Uterus (tissue), 4 donors: ENCODE measurements at places on chromosomes 2 and 18.

- H3K36me3 ChIP-seq, result no peaks in the 10 kb centered on the region
- H3K4me1 ChIP-seq, result peaks cover 6% of the 10 kb centered on the region
- H3K27ac ChIP-seq, result peak overlapping the region; percentile 73
- H3K27me3 ChIP-seq, result no peaks in the 10 kb centered on the region
- DNase-seq, result no peak
Observed at GRCh38 chr2:98823196-98824170, 92.6 kb upstream of the MGAT4A start.

DNA sequence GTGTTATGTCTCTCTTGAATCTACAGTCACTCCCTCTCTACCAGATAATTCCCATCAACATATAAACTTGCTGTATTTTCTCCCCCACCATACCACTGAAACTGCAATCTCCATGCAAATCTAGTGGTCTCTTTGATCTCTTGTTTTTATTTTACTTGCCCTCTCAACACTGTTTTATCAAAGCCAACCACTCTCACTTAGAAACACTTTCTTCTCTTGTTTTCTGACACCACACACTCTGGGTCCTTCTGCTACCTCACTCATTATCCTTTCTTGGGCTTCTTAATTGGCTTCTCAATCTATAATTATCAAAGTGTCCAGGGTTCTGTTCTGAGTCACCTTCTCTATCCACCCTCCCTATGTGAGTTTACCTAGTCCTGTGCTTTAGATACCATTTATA is 2.0 kb upstream of the MCFD2 start:
- no peaks in the 10 kb centered on the region for H3K4me1 ChIP-seq
- no peak overlapping the region for H3K27ac ChIP-seq
- H3K4me3 ChIP-seq, result no peak overlapping the region
- no peaks in the 10 kb centered on the region for H3K27me3 ChIP-seq

DNA sequence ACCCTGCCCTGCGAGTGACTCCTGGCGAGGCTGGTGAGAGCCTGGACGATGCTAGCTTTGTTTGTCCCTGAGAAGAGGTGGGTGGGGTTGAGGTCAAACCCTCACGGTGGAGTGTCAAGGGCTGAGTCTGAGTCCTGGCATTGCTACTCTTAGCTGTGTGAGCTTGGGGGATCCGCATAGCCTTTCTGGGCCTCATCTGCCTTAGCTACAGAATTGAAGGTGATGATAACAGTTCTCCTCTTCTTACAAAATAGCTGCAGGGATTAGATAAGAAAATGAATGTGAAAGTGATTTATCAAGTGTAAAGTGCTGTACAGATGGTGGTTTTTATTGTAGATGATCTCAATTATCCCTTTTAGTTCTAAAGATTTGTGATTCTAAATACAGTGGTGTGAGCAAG is 144.6 kb downstream of the LPIN1 start:
- H3K36me3 ChIP-seq, result no peaks in the 10 kb centered on the region
- H3K4me1 ChIP-seq, result no peaks in the 10 kb centered on the region
- H3K27ac ChIP-seq, result no peak overlapping the region
- H3K4me3 ChIP-seq, result no peak overlapping the region

DNA sequence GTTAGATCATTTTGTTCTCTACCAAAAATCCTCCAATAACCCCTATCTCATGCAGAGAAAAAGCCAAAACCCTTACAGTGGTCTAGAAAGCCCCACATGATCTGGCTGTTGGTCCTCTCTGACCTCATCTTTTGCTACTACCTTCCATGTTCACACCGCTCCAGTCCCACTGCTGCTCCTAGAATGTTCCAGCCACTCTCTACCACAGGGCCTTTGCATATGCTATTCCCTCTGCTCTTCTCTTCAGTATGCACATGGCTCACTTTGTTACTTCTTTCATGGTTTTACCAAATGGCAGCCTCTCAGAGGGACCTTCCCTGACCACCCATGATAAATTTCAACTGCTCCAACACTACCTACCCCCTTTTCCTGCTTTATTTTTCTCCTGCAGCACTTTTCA is 193.5 kb upstream of the CCDC150 start:
- DNase-seq, result no peak
- H3K4me1 ChIP-seq, result no peaks in the 10 kb centered on the region
- no peaks in the 10 kb centered on the region for H3K27me3 ChIP-seq

GRCh38 chr18:77144046-77144445 is 11.5 kb upstream of the MBP start:
- H3K36me3 ChIP-seq, result no peaks in the 10 kb centered on the region
- H3K4me3 ChIP-seq, result no peak overlapping the region
- no peaks in the 10 kb centered on the region for H3K4me1 ChIP-seq
- no peaks in the 10 kb centered on the region for H3K27me3 ChIP-seq
- no peak overlapping the region for H3K27ac ChIP-seq

- no peak for DNase-seq
- no peaks in the 10 kb centered on the region for H3K27me3 ChIP-seq
- H3K27ac ChIP-seq, result no peak overlapping the region
Observed at GRCh38 chr2:191369034-191369433, 123.8 kb downstream of the MYO1B start.

- H3K36me3 ChIP-seq, result no peaks in the 10 kb centered on the region
- H3K27me3 ChIP-seq, result no peaks in the 10 kb centered on the region
- no peak overlapping the region for H3K4me3 ChIP-seq
Observed at GRCh38 chr18:1392046-1392445, 487.4 kb downstream of the ADCYAP1 start.

DNA sequence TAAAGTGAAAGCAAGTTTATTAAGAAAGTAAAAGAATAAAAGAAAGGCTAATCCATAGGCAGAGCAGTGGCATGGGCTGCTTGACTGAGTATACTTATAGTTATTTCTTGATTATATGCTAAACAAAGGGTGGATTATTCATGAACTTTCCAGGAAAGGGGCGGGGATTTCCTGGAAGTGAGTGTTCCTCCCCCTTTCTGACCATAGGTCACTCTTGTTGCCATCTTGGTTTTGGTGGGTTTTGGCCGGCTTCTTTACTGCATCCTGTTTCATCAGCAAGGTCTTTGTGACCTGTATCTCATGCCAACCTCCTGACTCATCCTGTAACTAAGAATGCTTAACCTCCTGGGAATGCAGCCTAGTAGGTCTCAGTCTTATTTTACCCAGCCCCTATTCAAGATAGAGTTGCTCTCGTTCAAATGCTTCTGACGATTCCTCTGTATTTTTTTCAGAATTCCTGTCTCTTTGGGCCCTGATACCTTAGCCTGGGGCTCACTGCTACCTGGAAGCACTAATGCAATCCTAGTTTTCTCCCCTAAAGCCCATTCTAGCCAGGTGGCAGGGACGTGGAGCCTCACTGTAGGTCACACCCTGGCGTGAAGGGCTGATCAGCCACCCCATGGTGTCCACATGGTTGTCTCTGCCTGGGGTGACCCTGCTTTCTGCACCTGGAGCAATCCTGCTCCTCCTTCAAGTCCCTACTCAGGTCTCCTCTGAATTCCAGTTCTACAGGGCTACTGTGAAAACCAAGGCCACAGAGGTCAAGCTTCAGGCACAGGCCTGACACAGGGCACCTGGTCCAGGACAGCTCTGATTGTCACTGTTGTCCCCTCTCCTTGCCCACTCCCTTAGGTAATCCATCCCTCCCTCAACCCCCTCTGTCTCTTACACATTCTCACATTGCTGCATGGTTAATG is 6.0 kb upstream of the SLC35F6 start:
- DNase-seq, result peak; percentile 74
- H3K4me3 ChIP-seq, result no peak overlapping the region
- H3K4me1 ChIP-seq, result peaks cover 5% of the 10 kb centered on the region
- H3K36me3 ChIP-seq, result no peaks in the 10 kb centered on the region
- peak overlapping the region; percentile 72 for H3K27ac ChIP-seq

- H3K4me3 ChIP-seq, result no peak overlapping the region
- H3K27me3 ChIP-seq, result no peaks in the 10 kb centered on the region
- no peak overlapping the region for H3K27ac ChIP-seq
- H3K4me1 ChIP-seq, result no peaks in the 10 kb centered on the region
- H3K36me3 ChIP-seq, result no peaks in the 10 kb centered on the region
Observed at GRCh38 chr2:216474925-216475670, 23.5 kb upstream of the RPL37A start.

- H3K4me1 ChIP-seq, result no peaks in the 10 kb centered on the region
- no peak overlapping the region for H3K4me3 ChIP-seq
- DNase-seq, result no peak
- H3K27me3 ChIP-seq, result no peaks in the 10 kb centered on the region
- H3K36me3 ChIP-seq, result no peaks in the 10 kb centered on the region
- H3K27ac ChIP-seq, result no peak overlapping the region
Observed at GRCh38 chr2:232287316-232287715, 91.2 kb upstream of the ALPP start.

DNA sequence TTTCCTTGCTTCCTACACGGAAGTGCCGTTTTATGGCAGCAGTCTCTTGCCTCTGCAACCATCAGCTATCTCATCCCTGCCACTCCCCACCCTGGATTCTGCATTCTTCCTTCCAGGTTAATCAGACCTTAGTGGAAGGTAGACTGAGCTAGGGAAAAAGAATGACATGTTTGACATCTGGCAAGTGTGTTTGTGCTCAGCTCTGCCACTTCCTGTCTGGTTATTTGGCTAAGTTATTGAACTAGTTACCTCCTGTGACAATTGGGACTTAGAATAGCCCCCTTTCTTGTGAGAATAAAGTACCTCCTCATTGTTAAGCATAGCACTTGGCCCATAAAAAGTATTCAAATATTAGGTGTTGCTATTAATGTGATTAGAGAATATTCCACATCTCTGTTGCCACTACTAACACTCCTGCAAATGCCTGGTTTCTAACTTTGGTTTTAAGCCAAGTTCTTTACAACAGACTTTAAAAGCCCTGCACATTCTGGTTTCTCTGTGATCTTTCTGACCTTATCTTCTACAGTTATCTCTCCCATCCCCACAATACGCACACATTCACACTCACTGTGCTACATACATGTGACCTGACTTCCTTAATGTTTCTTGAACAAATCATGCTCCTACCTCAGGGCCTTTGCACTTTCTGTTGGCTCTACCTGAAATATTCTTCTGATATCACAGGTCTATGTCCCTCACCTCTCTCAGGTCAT is 10.8 kb upstream of the MAPRE2 start:
- H3K4me3 ChIP-seq, result no peak overlapping the region
- DNase-seq, result no peak
- H3K27me3 ChIP-seq, result no peaks in the 10 kb centered on the region
- no peak overlapping the region for H3K27ac ChIP-seq
- no peaks in the 10 kb centered on the region for H3K4me1 ChIP-seq
- no peaks in the 10 kb centered on the region for H3K36me3 ChIP-seq

DNA sequence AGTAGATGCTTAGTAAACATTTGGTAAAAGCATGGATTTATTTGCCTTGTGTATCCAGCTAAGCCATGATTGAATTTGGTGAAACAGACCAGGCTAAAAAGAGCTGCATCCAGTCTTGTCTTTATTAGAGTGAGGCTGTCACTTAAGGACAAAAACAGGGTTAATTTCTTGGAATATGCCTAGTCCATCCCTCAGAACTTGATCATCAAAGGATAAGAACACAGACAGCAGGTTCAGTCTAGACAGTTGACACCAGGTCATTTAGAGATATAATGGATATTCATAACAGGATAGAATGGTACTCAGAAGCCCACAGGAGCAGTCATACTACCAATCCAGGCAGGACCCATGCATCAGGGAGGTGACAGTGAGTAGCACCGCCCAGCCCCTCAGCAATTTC is 434.9 kb upstream of the ST6GAL2 start:
- H3K36me3 ChIP-seq, result no peaks in the 10 kb centered on the region
- no peak overlapping the region for H3K27ac ChIP-seq
- no peak overlapping the region for H3K4me3 ChIP-seq
- DNase-seq, result no peak

- no peaks in the 10 kb centered on the region for H3K36me3 ChIP-seq
- no peak overlapping the region for H3K27ac ChIP-seq
- H3K4me1 ChIP-seq, result no peaks in the 10 kb centered on the region
- H3K27me3 ChIP-seq, result no peaks in the 10 kb centered on the region
Observed at GRCh38 chr2:58110765-58111164, 64.2 kb downstream of the VRK2 start.

GRCh38 chr2:109373791-109374547 is 239.8 kb downstream of the SEPTIN10 start:
- no peaks in the 10 kb centered on the region for H3K4me1 ChIP-seq
- no peak overlapping the region for H3K27ac ChIP-seq
- peak; percentile 8 for DNase-seq
- H3K36me3 ChIP-seq, result no peaks in the 10 kb centered on the region
- no peaks in the 10 kb centered on the region for H3K27me3 ChIP-seq
- no peak overlapping the region for H3K4me3 ChIP-seq

- H3K4me1 ChIP-seq, result no peaks in the 10 kb centered on the region
- no peak for DNase-seq
- no peaks in the 10 kb centered on the region for H3K27me3 ChIP-seq
- no peak overlapping the region for H3K4me3 ChIP-seq
- no peaks in the 10 kb centered on the region for H3K36me3 ChIP-seq
Observed at GRCh38 chr2:236677368-236677767, 107.7 kb downstream of the ACKR3 start.

DNA sequence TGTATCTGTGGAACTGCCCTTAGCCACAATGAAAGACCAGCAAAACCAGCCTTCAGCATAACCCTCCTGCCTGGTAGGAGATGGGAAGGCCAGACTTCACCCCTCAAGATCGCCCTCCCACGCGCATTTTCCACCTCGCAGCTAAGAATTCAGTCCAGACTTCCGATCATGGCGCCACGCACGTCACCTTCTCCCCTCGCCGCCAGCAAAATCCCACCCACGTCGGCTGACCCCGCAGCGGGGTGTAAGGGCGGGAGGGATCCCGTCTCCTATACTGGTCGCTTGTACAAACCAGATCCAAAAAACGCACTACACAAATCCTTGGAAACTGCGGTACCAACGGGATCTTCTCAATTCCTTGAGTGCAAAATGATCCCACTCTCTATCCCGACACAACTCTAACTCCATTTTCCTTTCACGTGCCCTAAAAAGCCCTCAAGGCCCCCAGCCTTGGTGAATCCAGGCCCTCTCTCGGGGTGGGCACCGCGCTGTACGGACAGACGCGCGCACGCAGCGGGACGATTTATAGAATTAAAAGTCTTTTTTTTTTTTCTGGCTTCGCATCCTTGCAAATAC is 1.0 kb upstream of the BMPR2 start:
- H3K4me3 ChIP-seq, result peak overlapping the region; percentile 92
- H3K27ac ChIP-seq, result peak overlapping the region; percentile 98
- peak; percentile 69 for DNase-seq
- H3K36me3 ChIP-seq, result no peaks in the 10 kb centered on the region

GRCh38 chr2:85436836-85437487 is 18.4 kb downstream of the SH2D6 start:
- H3K4me1 ChIP-seq, result no peaks in the 10 kb centered on the region
- H3K36me3 ChIP-seq, result no peaks in the 10 kb centered on the region
- peak overlapping the region; percentile 29 for H3K4me3 ChIP-seq
- H3K27ac ChIP-seq, result peak overlapping the region; percentile 91
- DNase-seq, result no peak

GRCh38 chr18:11963991-11964484 is 17.3 kb upstream of the IMPA2 start:
- DNase-seq, result peak; percentile 33
- no peaks in the 10 kb centered on the region for H3K4me1 ChIP-seq
- no peak overlapping the region for H3K4me3 ChIP-seq
- H3K27ac ChIP-seq, result peak overlapping the region; percentile 83
